Tibial nerve (tissue), 4 donors: ENCODE measurements at places on chromosomes 3 and 15. TPM values are rescaled to one million over a fixed set of nuclear protein-coding genes. Genes with fewer than 3 reads are reported as not detected.

Gene MFGE8
- total RNA-seq: 546 TPM

Gene SH3BP5
- 108 TPM for total RNA-seq

Gene FGF12
- total RNA-seq: 1.5 TPM

Gene NRG4
- total RNA-seq: not detected

Gene SERPINI2
- not detected for total RNA-seq

Gene HYAL1
- 18.4 TPM for total RNA-seq

Gene NMNAT3
- 11.0 TPM for total RNA-seq

Gene VGLL3
- 67.1 TPM for total RNA-seq

Gene PLSCR5
- total RNA-seq: not detected

Gene REC114
- total RNA-seq: not detected

Gene SRGAP3
- 11.7 TPM for total RNA-seq

Gene MCF2L2
- 2.0 TPM for total RNA-seq

Gene INAFM2
- total RNA-seq: 24.9 TPM

Gene GOLGA8G
- not detected for total RNA-seq

Gene PDIA3
- total RNA-seq: 97.5 TPM

Gene SERPINI1
- total RNA-seq: 1.2 TPM

- no peak for DNase-seq
Observed at GRCh38 chr15:62492900-62493299, 327.8 kb upstream of the C2CD4B start.

DNA sequence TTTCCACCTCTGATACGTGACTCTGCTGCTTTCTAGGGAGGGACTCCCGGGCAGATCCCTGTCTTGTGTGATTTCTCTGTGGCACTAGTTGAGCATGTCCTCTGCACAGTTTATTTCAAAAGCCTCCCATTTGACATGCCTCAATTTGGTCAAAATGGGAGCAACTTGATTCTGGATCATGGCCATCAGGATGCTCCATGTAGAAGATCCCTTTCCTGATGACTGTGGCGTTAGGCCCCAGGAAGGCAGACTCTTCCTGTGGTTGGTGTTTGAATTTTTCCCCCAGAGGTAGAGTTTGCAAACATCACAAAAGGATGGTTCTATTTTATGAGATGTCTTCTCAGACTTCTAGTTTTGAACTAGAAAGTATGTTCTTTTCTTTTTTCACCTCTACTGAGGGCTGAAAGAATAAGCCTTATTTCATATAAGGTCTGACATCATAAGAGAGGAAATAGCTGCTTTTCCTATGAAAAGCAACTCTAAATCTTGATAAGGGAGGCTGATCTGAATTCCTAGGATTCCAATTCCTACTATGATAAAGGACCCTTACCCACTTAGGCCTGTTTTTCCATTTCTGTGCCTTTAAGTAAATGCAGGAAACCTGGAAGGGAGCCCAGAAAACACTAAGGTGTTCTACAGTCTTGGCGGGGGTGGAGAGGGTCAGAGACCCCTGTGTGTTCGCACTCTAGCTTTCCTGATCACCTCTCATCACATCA, 243.8 kb upstream of the CHRM5 start:
- no peak for DNase-seq

- DNase-seq: no peak
Observed at GRCh38 chr3:45343947-45344346, 44.4 kb upstream of the LARS2 start.

GRCh38 chr3:193574488-193575070, 18.4 kb upstream of the OPA1 start:
- DNase-seq: no peak

DNA sequence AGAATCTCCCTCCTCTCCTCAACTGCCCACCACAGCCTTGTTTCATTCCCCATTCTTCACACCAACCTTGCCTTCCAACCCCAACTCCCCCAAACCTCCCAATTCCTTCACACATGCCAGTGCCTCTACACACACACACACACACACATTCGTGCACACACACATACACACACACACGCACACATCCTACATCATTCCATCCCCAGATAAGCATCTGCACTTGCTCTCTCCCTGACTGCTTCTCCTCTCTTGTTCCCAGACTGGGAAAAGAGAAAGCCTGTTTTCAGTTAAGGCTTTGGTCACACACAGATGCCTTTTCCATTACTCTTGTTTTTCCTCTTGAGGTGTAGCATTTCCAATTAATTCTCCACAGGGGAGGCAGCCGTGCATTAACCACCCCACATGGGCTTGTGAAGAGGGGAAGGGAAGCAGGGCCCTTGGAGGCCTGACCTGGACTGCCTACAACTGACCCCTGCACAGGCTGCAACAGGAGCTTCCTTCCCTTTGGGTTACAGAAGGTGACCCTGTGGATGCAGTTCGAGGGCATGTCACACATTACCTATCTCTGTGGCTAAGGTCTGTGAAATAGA, 32.0 kb upstream of the BOC start:
- DNase-seq: no peak

DNA sequence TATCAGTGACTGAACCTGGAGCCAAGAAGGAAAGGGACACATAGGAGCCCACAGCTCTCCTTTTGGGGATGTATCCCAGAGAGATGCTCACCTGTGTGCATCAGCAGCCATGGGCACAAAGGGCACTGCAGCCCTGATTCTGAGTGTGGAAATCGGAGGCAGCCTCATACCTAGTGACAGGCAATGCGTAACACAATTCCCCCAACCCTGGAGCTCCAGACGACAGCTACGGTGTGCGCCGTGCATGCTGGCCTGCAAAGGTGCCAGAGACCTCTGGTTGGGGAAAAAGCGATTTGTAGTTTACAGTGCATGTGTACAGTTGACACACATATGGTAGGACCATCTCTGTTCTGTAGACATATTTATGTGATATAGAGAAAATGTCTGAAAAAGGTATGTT, 59.0 kb upstream of the PLXNA1 start:
- no peak for DNase-seq

GRCh38 chr3:9013782-9014563, 50.7 kb upstream of the RAD18 start:
- DNase-seq: no peak

- no peak for DNase-seq
Observed at GRCh38 chr15:35852818-35853624, 307.1 kb upstream of the DPH6 start.

- no peak for DNase-seq
Observed at GRCh38 chr3:29649815-29650547, 369.1 kb downstream of the RBMS3 start.

DNA sequence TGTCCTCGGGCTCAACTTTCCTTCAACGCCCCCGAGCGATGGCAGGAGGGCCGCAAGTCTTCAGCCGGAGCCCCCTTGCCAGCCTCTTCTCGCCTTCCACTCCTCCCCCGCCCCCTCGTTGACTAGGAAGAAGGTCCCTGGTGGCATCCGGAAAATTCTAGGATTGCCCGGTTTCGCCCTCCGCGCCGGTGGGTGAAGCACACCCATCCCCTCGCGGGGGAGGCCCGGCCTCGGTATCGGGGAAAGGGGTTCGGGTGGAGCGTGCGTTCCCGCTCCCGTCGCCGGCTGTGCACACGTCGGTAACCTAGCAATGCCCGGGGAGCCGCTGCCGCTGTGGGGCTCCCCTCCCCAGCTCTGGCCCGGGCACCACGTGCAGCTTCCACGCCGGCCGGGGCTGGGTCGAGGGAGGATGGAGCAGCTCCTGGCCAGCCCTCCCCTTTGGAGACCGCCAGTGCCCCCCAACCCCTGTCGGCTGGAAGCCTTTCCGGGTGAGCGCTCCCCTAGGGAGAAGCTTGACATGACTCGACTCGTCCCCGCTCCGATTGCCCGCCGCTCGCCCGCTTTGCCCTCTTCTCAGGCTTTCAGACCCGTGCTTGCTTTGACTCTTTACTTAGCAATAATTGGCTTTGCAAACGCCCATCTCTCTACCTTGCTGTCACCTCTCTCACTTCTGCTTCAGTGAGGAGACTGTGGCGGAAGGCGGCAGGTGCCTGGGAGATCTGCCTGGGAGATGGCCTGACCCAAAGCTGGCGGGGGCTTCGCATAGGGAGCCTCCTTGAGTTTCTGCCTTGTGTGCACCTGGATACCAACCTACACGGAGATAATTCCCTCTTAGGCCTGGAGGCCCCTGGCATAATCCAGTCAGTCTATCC, 1.3 kb downstream of the CACNA1D start:
- DNase-seq: no peak

DNA sequence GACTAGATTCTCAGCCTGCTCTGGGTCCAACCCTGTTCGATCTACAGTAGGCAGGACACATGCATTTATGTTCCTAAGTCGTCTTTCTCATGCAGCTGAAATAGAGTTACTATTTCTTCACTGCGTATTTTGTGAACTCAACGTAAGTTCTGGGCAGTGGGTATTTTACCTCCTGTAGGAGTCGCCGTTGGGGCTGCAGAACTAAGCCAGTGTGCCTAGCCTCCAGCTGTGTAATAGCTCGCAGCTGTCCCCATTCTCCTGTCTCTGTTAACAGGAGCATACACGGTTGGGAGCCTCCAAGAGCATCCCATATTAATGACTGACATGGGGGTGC, 58.4 kb upstream of the HRH1 start:
- no peak for DNase-seq

DNA sequence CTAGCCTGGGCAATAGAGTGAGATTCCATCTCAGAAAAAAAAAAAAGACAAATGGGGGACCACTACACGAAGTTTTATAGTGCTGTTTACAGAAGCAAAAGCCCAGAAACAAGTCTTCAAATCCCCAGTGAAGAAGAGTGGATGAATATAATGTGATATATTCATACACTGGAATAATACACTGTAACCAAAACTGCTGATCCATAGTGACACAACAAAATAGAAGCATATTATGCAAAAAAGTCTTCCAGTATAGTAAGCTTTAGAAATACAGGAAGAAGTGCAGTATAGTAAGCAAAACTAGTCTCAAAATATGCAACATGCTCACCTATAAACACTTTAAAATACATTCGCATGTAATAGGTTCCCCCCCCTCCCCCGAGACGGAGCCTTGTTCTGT, 11.9 kb upstream of the FAH start:
- no peak for DNase-seq

GRCh38 chr15:38876211-38876610, 311.6 kb upstream of the RASGRP1 start:
- DNase-seq: no peak

DNA sequence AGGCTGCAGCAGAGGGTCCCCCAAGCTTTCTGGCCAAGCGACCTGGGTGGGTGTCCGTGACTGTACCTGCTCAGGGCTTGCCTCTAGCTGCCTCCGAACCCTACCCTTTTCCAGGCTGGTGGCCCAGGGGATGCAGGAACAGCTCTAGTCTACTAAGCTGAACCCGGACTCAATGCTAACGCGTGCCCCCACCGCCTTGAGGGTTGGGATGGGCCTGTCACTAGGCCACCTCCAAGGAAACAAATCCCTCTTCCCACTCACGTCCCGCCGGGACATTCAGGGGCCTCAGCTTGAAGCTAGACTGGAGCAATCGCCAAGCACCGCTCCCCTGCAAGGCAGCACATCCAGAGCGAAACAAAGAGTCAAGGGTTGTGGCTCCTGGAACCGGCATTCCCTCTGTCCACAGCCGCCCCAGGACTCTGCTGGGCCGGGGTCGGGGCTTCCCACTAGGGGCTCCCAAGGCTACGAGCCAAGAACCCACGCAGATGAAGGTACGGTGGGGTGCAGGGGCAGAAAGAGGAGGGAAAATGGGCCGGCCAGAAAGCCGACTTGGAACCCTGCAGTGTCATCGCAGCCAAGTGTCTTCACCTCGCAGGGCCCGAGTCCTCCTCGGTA, 2.9 kb downstream of the FBXL22 start:
- DNase-seq: no peak

- no peak for DNase-seq
Observed at GRCh38 chr3:149145356-149145755, 15.9 kb downstream of the HPS3 start.

DNA sequence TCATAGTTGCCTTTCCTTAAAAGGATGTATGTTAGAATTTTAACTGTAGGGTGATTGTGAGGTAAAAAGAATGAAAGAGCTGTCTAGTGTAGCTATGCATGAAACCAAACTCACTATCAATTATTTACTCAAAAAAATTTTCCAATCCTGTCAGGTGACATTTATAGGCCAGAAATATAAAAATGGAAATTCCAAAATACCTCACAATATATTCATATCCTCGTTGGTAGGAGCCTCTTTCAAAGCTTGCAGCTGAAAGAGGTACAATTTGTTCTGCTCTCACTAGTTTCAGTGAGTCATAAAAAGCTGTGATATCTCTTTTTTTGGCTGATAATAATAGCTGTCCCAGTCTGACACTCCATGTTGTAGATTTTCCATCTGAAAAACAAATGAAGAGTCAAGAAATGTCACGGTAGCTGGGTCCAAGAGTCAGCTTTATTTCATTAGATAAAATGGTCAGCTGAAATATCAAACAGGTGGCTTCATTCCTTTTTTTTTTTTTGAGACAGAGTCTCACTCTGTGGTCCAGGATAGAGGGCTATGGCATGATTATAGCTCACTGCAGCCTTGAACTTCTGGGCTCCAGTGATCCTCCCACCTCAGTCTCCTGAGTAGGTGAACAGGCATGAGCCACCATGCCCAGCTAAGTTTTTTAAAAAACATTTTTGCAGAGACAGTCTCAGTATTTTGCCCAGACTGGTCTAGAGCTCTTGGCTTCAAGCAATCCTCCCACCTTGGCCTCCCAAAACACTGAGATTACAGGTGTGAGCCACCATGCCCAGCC, 50.8 kb upstream of the XRN1 start:
- no peak for DNase-seq

- DNase-seq: no peak
Observed at GRCh38 chr15:32656091-32656490, 14.6 kb downstream of the SCG5 start.

DNA sequence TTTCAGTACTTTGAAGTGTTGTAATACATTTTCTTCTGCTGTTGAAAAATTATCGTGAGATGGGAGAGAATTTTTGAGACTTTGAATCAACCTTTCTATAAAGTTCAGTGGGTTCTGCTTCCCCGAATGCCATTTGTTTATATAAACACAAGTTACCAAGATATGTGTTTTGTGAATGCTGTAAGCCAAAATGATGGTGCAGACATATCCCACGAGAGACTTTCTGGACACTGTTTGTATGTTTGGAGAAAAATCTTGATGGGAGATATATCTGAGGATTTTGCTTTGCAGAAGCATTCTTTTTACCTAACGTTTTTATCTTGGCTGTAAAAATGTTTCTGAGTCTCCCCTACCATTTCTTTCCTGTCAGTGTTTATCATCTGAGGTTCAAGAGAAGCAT, 526.6 kb upstream of the ZNF717 start:
- no peak for DNase-seq

GRCh38 chr3:154971341-154971740, 108.8 kb upstream of the MME start:
- no peak for DNase-seq

GRCh38 chr3:152780553-152780952, 54.4 kb upstream of the P2RY1 start:
- DNase-seq: no peak
